Prostate gland (tissue), 2 donors: ENCODE measurements at places on chromosomes 6 and 20. TPM values are rescaled to one million over a fixed set of nuclear protein-coding genes. Genes with fewer than 3 reads are reported as not detected.

- no peak for DNase-seq
These were observed 726 bp upstream of the EMILIN3 start for GRCh38 chr20:41367393-41367695.

DNA sequence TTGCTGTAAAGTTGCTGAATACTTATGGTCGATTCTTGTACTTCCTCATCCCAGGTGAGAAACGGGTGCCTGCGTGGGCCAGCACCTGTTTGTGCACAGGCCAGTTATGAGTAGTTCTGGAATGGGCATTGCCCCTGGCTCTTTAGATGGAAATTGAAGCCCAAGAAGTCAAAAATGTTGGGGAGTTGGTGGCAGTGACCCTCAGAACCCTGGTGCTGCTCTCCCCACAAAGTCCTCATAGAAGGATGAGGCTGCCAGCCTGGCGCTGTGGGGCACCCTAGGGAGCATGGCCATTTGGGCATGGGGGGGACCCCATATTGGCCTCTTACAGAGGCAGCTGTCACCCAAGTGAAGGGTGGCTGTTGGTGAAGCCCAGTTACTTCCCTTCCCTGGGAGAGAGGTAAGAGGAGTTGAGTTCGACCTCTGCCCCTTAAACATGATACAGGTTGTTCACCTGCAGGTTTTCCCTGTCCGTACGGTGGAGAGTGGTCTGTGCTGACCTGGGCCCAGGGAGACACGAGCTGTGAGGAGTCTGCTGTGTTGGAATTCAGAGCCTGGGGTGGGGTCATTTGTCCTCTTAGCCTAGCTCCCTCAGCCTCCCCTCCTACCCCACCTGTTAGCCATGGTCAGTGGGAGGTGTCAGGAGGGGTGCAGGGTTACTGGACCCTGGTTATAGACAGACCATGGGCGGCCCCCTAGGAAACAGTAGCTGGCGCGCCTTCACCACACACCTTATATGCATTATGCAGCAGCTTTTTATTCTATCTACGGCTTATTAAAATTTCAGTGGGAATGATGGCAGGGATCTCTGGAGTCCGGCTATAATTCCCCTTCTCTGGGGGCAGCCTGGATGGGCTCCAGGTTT is 4.9 kb downstream of the HMGA1 start:
- no peak for DNase-seq

DNA sequence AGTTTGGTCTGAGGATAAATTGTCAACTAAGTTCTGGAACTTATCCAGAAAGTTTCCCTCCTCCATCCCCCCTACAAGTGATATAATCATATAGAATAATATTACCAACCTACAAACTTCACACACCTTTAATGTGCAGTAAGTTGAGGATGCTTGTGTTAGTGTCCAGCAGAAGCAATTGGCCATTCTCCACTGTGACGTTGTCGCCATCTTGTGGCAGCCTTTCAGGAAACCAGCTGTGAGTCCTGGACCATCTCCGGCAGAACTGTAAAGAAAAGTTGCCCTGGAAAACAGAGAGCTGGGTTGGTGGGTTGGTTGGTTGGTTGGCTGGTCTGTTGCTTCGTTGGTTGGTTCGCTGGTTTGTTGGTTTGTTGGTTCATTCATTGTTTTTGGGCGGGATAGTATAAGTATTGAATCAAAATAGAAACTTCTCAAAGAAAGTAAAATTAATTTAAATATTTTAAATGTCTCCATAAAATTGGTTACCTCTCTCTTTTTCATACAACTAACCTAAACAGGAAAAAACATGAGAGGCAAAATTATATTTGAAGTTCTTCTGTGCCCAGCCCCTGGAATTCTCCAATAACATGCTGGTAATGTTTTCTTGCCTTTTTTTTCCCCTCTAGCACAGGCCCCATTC is 127.5 kb downstream of the PKHD1 start:
- peak; percentile 44 for DNase-seq

GRCh38 chr6:28553986-28554881 is 28.6 kb downstream of the GPX5 start:
- DNase-seq = no peak

GRCh38 chr6:20870493-20870892 is 336.2 kb downstream of the CDKAL1 start:
- DNase-seq = no peak

DNA sequence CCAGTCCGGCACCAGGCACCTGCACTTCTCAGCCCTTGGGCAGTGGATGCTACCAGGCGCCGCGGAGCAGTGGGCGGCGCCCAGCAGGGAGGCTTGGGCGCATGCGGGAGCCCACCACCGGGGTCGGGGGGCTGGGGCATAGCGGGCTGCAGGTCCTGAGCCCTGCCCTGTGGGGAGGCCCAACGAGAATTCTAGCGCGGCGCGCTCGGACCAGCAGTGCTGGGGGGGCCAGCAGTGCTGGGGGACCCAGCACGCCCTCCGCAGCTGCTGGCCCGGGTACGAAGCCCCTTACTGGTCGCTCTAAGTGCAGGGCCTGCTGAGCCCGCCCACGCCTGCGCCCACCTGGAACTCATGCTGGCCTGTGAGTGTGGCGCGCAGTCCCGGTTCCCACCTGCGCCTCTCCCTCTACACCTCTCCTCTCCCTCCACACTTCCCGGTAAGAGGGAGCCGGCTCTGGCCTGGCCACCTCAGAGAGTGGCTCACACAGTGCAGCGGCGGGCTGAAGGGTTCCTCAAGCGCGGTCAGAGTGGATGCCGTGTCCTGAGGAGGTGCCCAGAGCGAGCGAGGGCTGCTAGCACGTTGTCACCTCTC is 28.5 kb upstream of the SERPINB1 start:
- no peak for DNase-seq

- no peak for DNase-seq
These were observed 581.1 kb upstream of the CITED2 start for GRCh38 chr6:139955366-139956155.

GRCh38 chr6:82138075-82138791 is 109.3 kb downstream of the IBTK start:
- no peak for DNase-seq

- DNase-seq = no peak
These were observed 315.6 kb downstream of the TPBG start for GRCh38 chr6:82679232-82679631.

- no peak for DNase-seq
These were observed 326 bp downstream of the ZMYND8 start for GRCh38 chr20:47356220-47356525.

- DNase-seq = no peak
These were observed 81.1 kb upstream of the SLCO4A1 start for GRCh38 chr20:62561182-62561581.

- DNase-seq = no peak
These were observed 619 bp upstream of the PDE7B start for GRCh38 chr6:135850882-135851281.

- peak; percentile 40 for DNase-seq
These were observed 174.6 kb downstream of the LMBRD1 start for GRCh38 chr6:69622230-69622629.

DNA sequence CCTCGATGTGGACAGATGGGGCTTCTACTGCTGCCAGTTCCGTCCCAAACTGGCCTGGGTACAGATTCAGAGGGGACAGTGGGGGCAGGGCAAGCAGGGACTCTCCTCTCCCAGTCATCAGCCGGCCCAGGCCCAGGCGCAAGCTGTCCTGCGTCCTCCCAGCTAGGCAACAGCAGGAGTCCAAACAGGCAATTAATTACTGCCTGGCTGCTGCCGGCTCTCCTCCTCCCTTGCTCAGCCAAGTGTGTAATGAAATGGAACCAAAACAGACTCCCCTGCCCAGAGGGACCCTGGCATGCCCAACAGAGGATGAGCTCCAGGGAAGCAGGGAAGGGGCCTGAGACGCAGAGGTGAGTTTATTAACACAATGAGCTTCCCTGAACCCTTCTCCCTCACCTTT is 17.8 kb upstream of the SLC32A1 start:
- no peak for DNase-seq

GRCh38 chr6:169427856-169428255 is 174.2 kb upstream of the THBS2 start:
- DNase-seq = no peak

The PTPRT gene
- 3.5 TPM for total RNA-seq

The OXT gene
- not detected for total RNA-seq

The RSPO3 gene
- 4.8 TPM for total RNA-seq

The FERMT1 gene
- total RNA-seq = 14.0 TPM

The FABP7 gene
- not detected for total RNA-seq

The PEDS1 gene
- 54.8 TPM for total RNA-seq
